ENCODE measurements at places on chromosomes 3 and 15. TPM values are rescaled to one million over a fixed set of nuclear protein-coding genes. Genes with fewer than 3 reads are reported as not detected.

The HEXA gene
- total RNA-seq = 52.7 TPM

DNA sequence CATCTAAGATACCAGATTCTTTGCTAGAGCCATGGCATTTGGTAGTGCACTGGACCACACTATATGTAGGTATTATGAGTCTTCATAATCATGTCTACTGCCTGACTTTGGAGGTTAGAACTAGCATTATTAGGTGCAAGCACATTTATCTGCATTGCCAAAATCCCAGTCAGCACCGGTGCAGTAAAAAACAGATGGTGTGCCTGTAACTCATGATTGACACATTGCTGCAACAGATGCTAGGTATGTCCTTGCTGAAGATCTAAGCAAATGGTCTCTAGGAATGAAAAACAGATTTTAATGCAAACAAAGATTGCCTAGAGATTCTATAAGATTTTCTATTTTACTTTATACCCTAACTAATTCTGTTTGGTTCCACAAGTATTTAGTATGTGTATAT, 47.7 kb downstream of the MYO5A start:
- H3K4me3 ChIP-seq = no peak overlapping the region
- H3K27me3 ChIP-seq = no peaks in the 10 kb centered on the region
- H3K4me1 ChIP-seq = peaks cover 10% of the 10 kb centered on the region
- no peak overlapping the region for H3K27ac ChIP-seq

The ADAMTS17 gene
- 6.6 TPM for total RNA-seq

The EFCAB12 gene
- total RNA-seq = not detected

- H3K27me3 ChIP-seq = no peaks in the 10 kb centered on the region
- no peak overlapping the region for H3K27ac ChIP-seq
- no peak overlapping the region for H3K4me3 ChIP-seq
- H3K4me1 ChIP-seq = no peaks in the 10 kb centered on the region
- DNase-seq = no peak
These were observed 27.7 kb upstream of the SIAH2 start for GRCh38 chr3:150790629-150791028.

DNA sequence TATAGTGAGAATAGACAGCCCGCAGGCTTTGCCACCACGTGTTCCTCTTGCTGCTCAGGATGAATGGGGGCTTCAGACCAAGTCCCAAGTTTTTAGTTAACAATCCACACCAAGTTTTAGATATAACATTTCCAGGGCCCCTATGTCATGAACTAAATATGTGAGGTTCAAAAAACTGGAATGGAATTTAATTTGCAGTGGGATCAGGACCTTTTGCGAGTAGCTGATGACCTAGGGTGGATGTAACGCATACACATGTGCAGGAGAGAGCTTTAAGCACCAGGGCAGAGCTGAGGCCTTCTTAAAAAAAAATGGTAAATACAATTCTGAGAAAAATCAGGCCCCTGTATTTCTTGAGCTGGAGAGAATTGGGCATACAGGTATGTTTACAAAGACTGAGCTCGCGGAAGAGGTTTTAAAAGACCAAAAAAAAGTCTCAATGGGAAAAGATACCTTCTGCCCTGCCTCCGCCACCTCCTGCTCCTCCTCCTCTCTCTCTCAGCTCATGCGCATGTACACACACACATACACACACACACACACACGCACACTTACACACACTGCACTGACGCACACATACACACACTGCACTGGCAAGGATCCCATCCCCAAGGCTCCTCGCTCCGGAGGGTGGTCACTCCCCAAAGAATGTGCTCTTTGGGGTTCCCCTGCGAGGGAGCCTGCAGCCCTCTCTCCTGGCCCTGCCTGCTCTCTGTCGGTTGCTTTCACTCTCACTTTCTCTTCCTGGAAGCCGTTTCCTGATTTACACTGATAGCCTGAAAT, 48.2 kb upstream of the IGF1R start:
- no peak for DNase-seq
- no peaks in the 10 kb centered on the region for H3K36me3 ChIP-seq
- peak overlapping the region; percentile 64 for H3K4me3 ChIP-seq
- H3K4me1 ChIP-seq = no peaks in the 10 kb centered on the region
- no peaks in the 10 kb centered on the region for H3K27me3 ChIP-seq

DNA sequence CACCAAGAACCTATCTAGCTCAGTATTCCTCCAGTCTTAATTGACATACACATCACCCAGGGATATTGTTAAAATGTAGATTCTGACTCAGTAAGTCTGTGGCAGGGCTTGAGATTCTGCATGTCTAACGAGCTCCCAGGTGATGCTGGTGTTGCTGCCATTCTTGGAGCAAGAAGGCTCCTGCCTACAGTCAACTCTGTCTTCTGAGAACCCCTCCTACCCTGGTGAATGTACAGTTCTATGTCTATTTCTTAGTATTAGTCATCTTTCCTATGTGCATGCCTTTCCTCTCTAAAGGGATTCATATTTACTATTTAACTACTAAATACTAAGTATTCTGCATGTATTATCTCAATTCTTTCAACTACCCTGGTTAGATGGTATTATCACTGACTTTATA, 268.7 kb downstream of the EDEM1 start:
- DNase-seq = no peak
- H3K27ac ChIP-seq = no peak overlapping the region
- H3K4me1 ChIP-seq = no peaks in the 10 kb centered on the region
- H3K27me3 ChIP-seq = no peaks in the 10 kb centered on the region
- no peaks in the 10 kb centered on the region for H3K36me3 ChIP-seq

GRCh38 chr3:50630877-50631276, 13.9 kb downstream of the MAPKAPK3 start:
- no peak overlapping the region for H3K4me3 ChIP-seq
- DNase-seq = no peak
- H3K27ac ChIP-seq = no peak overlapping the region
- peaks cover 15% of the 10 kb centered on the region for H3K4me1 ChIP-seq
- no peaks in the 10 kb centered on the region for H3K36me3 ChIP-seq

DNA sequence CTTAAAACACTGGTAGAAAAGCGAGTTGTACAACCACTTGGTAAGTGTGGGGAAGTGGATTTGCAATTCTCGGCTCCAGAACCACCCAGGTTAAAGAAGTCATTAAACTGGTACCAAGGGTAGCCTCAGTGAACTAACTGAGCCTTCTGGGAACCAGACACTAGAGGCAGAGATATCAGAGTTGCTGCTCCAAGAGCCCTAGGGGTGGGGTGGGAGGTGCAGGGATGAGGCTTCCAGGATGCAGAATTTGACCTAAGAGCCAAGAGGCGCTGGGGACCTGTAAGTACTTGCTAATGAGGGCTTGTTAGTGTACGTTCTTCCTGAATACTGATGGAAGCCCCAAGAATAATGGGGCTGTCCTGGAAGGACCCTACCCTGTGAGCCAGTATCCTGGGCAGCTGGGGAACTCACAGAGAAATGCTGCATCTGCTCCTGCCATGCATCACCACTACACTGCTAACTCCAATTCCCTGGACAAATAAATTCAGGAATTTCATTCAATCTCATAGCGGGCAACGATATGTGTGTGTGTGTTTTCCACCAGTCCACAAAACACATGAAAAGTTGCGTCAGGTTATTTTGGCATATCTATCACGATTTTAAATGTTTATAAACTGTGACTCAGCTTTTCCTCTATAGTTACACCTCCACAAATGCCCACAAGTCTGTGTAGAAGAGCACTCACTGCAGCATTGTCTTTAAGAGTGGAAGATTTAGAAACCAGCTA, 23.8 kb downstream of the STIMATE start:
- DNase-seq = no peak
- no peak overlapping the region for H3K4me3 ChIP-seq
- H3K27ac ChIP-seq = no peak overlapping the region
- no peaks in the 10 kb centered on the region for H3K27me3 ChIP-seq

GRCh38 chr3:121974601-121975111, 47.4 kb downstream of the ILDR1 start:
- H3K27me3 ChIP-seq = no peaks in the 10 kb centered on the region
- no peaks in the 10 kb centered on the region for H3K4me1 ChIP-seq
- H3K36me3 ChIP-seq = no peaks in the 10 kb centered on the region
- DNase-seq = no peak

DNA sequence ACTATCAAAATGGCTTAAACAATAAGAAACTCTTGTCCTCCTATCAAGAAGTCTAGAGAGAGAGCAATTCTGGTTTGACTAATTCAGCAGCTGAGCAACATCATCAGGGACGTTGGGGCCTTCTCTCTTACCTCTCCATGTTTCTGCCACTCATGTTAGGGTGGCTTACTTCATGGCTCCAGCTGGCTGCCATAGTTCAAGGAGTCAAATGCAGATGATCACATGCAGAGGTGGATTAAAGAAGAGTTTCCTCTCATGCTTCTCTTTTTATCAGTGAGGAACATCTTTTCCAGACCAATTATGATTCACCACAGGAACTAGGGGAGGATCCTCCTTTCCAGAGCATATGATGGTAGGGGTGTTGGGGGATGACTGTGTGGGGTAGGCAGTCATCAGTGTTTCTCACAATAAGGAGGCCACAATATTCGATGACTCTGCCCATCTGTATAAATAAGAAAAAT, 45.5 kb downstream of the NEK11 start:
- no peak for DNase-seq
- H3K36me3 ChIP-seq = no peaks in the 10 kb centered on the region
- H3K4me3 ChIP-seq = no peak overlapping the region
- no peaks in the 10 kb centered on the region for H3K27me3 ChIP-seq

The WDR93 gene
- total RNA-seq = 0.17 TPM

- no peak overlapping the region for H3K27ac ChIP-seq
- DNase-seq = no peak
- H3K27me3 ChIP-seq = no peaks in the 10 kb centered on the region
These were observed 218.2 kb downstream of the SHOX2 start for GRCh38 chr3:157888040-157888439.

DNA sequence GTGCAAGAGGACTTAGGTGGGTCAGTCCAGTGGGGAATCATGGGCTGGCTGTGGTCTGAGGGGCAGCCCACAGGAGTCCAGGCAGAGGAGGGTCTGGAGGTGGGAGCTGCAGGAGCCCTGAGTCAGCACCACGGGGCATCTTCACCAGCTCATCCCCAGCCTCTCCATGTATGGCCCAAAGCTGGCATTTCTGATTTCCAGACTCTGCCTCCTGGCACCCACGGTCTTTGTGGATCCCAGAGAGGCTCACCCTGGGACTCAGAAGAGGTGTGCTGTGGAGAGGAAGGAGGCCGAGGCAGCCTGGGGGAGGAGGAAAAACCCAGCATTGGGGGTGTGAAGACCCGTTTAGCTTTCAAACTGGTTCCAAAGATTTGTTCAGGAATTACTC, 64.5 kb upstream of the KLF13 start:
- no peak for DNase-seq
- no peaks in the 10 kb centered on the region for H3K27me3 ChIP-seq
- no peak overlapping the region for H3K4me3 ChIP-seq

- H3K4me1 ChIP-seq = peaks cover 20% of the 10 kb centered on the region
- H3K27me3 ChIP-seq = peaks cover 56% of the 10 kb centered on the region
- H3K36me3 ChIP-seq = no peaks in the 10 kb centered on the region
These were observed 1.2 kb downstream of the SPINT1 start for GRCh38 chr15:40845036-40845435.

The A4GNT gene
- not detected for total RNA-seq

DNA sequence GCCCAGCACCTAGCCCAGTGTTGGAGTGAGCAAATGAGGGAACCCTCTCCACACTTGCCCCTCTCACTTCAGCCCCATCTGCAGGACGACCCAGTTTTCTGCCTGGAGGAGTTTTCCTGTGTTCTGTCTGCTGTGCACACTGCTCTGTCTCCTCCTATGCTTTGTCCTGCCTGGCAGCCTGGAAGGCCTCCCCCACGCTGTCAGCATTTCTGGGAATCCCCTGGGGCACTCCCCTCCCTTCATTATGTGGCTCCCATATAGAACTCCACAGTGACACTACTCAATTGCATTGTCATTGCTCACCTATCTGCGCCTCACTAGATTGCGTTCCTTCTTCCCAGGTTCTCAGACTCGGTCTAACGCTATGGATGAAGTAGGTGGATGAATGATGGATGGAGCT, 13.9 kb downstream of the CLSTN2 start:
- H3K27me3 ChIP-seq = no peaks in the 10 kb centered on the region
- no peak overlapping the region for H3K4me3 ChIP-seq
- no peak overlapping the region for H3K27ac ChIP-seq
- no peaks in the 10 kb centered on the region for H3K4me1 ChIP-seq
- DNase-seq = peak; percentile 87
- H3K36me3 ChIP-seq = no peaks in the 10 kb centered on the region

The LNP1 gene
- total RNA-seq = 1.8 TPM

The GRM7 gene
- total RNA-seq = 0.39 TPM

GRCh38 chr3:141401573-141402475, 33.5 kb downstream of the ZBTB38 start:
- DNase-seq = no peak
- H3K36me3 ChIP-seq = peaks cover 19% of the 10 kb centered on the region
- H3K27ac ChIP-seq = peak overlapping the region; percentile 99
- peak overlapping the region; percentile 81 for H3K4me3 ChIP-seq
- no peaks in the 10 kb centered on the region for H3K27me3 ChIP-seq

- no peak for DNase-seq
- no peak overlapping the region for H3K27ac ChIP-seq
These were observed 51.8 kb downstream of the LMCD1 start for GRCh38 chr3:8553405-8553804.

The AMOTL2 gene
- 313 TPM for total RNA-seq

DNA sequence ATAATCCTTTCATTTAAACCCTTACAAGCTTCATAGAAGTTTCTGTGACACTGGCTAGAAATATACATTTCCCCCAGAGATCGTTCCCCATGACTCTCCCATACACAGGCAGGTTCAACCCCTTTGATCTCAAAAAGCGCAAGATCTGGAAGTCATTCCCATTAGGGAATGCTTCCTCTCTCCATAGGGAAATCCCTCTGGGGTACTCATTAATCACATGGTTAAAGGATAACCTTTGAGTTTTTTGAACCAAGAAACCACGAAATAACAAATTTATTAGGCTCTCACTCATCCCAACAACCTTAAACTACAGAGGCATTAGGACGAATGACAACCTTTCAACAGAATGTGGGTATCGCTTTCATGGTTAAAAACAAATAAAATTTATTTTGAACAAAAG, 211.9 kb upstream of the PRICKLE2 start:
- H3K27ac ChIP-seq = no peak overlapping the region
- H3K36me3 ChIP-seq = no peaks in the 10 kb centered on the region
- H3K27me3 ChIP-seq = no peaks in the 10 kb centered on the region
- no peak overlapping the region for H3K4me3 ChIP-seq

DNA sequence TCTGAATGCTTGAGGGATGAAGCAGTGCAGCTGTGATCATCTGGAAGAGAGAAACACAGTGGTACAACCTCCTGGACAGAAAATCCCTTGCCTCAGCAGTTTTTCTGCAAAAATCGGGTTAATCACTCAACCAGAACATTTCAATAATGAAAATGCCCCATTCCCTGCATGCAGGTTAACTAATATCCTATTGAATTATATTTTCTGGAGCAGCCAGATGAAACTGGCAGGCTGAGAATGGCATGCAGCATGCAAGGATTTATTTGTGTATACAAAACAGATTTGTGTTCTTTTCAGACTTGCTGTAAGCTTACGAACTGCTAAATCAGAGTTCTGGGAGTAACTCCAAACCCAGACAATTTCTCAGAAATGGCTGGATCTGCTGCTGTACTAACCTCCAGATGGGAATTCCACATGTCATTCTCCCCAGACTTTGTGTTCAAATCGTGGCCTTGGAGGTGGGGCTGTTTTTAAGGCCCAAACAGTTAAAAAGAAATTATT, 39.1 kb downstream of the SLC9A9 start:
- no peaks in the 10 kb centered on the region for H3K36me3 ChIP-seq
- no peaks in the 10 kb centered on the region for H3K27me3 ChIP-seq
- H3K4me3 ChIP-seq = peak overlapping the region; percentile 35
- peak; percentile 55 for DNase-seq

The NR2F2 gene
- 42.7 TPM for total RNA-seq

GRCh38 chr15:75138016-75138999, 63.4 kb upstream of the C15orf39 start:
- no peak overlapping the region for H3K27ac ChIP-seq
- H3K4me3 ChIP-seq = no peak overlapping the region
- no peak for DNase-seq

GRCh38 chr3:118167571-118167970, 867.1 kb downstream of the IGSF11 start:
- no peaks in the 10 kb centered on the region for H3K36me3 ChIP-seq
- H3K27me3 ChIP-seq = no peaks in the 10 kb centered on the region
- H3K4me3 ChIP-seq = no peak overlapping the region
- DNase-seq = no peak
